Fibroblast of villous mesenchyme (primary cell): ENCODE measurements at places on chromosomes 16 and 17.

DNA sequence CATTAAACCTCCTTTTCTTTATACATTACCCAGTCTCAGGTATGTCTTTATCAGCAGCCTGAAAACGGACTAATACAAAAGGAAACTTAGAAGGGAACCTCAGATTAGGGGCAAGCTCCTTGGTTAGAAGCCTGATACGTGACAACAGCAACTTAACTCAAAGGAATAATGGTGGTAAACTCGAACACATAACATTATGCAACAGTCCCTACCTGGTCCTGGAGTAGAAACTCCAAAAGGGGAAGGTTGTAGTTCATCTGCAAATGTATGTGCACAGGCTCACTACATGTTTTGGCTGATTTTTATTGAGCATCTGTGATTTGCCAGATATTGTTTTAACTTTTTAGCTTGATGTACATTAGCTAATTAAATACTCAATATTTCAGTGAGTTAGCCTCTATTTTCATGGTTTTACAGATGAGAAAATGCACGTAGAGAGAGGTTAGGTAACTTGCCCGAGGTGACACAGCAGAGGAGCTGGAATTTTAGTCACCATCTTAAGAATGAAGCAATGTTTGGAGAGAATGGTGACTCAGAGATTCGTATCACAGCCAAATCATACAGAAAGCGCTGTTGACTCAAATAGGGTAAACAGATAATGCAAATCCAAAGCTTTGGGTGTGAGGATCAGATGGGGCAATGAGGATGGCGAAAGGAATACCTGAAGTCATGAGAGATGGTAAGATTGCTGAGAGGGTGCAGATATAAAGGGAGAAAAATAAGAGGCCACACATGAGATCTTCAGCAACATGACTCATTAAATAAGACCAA lies 194.9 kb upstream of the RBFOX1 start:
- DNase-seq, result no peak

- no peak for DNase-seq
Measured at GRCh38 chr16:56339431-56340195, 85.7 kb downstream of the AMFR start.

DNA sequence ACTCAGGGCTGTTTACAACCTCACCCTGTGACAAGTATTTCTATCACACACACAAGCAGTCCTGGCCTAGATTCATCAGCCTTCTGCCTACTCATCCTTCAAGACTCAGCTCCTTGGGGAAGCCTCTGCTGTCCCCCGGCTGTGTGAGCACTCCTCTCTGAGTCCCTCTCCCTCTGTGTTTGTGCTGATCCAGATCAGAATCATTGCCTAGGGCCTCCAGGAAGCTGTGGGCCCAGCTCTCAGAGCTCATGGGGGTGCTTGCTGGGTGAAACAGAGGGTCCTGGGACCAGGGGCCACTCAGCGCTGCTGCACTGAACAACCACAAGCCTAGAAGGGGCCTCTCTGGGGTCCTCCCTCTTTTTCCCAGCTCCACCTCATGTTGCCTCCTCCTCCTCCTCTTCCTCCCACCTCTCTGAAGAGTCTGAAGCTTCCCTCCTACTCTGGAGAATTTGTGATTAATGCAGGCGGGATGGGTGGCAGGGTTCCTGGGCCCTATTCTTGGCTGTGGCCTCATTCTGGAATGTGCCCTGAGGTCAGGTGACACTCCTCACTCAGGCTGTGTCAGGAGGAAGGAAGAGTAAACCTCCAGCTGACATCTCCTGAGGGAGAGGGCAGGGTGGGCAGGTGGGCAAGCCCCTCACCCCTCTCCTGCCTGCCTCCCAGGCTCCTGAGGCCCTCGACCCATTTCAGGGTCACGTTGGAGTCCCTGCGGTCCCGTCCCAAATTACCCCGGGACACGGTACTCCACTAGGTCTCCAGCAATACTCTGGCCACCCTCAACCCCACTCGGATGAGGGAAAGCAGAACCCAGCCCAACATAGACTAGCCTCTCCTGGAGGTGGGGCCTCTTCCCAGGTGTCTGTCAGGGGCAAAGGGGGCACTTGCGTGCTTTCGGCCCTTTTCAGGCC lies 10.1 kb downstream of the WFIKKN2 start:
- DNase-seq, result peak; percentile 34

DNA sequence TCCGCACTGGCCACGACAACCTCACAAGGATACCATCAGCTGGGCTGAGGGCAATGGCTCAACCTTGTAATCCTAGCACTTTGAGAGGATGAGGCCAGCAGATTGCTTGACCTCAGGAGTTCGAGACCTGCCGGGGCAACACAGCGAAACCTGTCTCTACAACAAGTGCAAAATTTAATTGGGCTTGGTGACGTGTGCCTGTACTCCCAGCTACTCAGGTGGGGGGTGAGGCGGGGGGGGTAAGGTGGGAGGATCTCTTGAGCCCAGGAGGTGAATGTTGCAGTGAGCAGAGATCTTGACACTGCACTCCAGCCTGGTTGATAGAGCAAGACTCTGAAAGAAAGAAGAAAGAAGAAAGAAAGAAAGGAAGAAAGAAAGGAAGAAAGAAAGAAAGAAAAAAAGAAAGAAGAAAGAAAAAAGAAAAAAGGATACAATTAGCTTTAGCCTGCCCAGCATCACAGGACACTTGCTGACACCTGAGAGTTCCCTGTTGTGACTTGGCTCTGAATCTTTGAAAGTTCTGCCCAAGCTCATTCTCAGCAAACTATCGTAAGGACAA lies 5.2 kb upstream of the MT1E start:
- no peak for DNase-seq
